ENCODE measurements at places on chromosomes 4 and X. TPM values are rescaled to one million over a fixed set of nuclear protein-coding genes. Genes with fewer than 3 reads are reported as not detected.
A peak's percentile ranks its signal among the peaks of the same experiment; 100 is the strongest.

- H3K27me3 ChIP-seq = peaks cover 6% of the 10 kb centered on the region
- peak overlapping the region; percentile 65 for H3K4me3 ChIP-seq
- H3K27ac ChIP-seq = peak overlapping the region; percentile 42
- H3K36me3 ChIP-seq = no peaks in the 10 kb centered on the region
Measured at GRCh38 chr4:159101988-159102621, 774 bp upstream of the RAPGEF2 start.

DNA sequence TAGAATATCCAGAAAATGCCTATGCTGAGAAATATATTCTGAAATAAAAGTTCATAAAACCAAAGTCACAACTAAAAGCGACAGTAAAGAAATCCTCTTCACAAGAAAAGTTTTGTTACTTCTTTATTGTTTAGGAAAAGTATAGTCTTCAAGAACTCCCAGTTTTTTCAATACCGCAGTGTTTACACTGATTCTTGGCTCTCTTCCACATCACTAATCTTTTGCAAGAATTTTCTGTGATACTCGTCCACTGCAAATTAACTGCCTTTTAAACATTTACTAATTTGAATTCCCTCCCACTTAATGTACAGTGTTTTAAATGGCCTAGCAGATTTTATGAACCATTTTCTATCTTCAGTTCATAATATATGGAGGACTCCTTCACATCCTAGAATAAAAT, 65.1 kb downstream of the HPGDS start:
- H3K4me1 ChIP-seq = no peaks in the 10 kb centered on the region
- no peak overlapping the region for H3K4me3 ChIP-seq
- H3K36me3 ChIP-seq = peaks cover 38% of the 10 kb centered on the region
- no peak overlapping the region for H3K27ac ChIP-seq

DNA sequence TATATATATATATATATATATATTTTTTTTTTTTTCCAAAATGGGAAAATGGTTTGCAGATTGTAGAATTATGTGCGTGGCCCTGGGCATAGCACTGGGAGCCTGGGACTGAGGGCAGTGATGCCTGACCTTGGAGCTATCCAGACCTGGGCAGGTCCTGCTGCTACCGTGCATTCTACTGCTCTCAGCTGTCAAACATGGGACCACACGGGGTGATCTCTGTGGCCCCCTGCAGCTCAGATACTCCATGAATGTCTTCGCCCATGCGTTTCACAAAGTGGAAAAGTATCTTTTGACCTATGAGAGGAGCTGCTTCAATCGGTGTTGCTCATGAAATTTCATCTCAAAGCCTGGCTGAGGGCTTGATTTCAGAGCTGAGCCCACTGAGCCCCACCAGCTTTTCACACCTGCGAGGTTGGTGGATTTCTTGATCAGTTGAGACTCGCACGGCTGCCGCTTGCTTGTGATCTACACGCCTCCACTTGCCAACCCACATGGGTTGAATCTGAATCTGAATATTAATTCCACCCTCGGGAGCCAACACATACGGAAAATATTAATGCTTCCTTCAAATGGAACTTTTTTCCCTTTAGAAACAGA, 35.7 kb downstream of the ING2 start:
- H3K36me3 ChIP-seq = no peaks in the 10 kb centered on the region
- H3K27me3 ChIP-seq = peaks cover 19% of the 10 kb centered on the region
- H3K27ac ChIP-seq = no peak overlapping the region
- DNase-seq = no peak

DNA sequence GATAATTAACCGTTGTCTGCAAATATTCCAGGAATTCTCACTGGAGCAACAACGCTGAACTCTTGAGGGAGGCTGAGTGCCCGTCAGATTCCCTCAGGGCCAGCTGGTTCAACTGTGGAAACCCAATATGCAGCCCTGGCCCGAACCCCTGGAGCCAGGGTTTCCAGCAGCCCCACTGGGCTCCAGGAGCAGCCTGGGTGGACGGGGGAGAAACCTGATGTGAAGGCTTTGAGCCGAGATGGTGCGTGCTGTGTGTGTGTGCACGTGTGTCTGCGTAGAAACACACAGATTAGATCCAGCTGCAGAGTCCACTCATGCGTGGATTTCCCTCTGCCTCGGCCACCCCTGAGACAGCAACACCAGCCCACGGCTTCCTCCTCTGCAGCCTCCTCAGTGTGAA, 19.4 kb upstream of the SLC25A6 start:
- H3K4me3 ChIP-seq = no peak overlapping the region
- no peak for DNase-seq
- H3K36me3 ChIP-seq = peaks cover 24% of the 10 kb centered on the region
- H3K27ac ChIP-seq = no peak overlapping the region
- no peaks in the 10 kb centered on the region for H3K27me3 ChIP-seq

- no peak overlapping the region for H3K27ac ChIP-seq
- no peaks in the 10 kb centered on the region for H3K4me1 ChIP-seq
- no peaks in the 10 kb centered on the region for H3K36me3 ChIP-seq
- H3K27me3 ChIP-seq = peaks cover 3% of the 10 kb centered on the region
Measured at GRCh38 chr4:81399306-81400086, 72.2 kb downstream of the RASGEF1B start.

The HCCS gene
- total RNA-seq = 18.9 TPM

Measured in activated CD8-positive, alpha-beta memory T cell treated with anti-CD3 and anti-CD28 coated beads, Interleukin-2, amount 10 ng/mL, durations not matched to agents 7 days and 5 days (primary cell).